Naive thymus-derived CD4-positive, alpha-beta T cell (primary cell): ENCODE measurements at places on chromosomes 11 and 22.

GRCh38 chr11:73194593-73194992 is 23.5 kb upstream of the P2RY2 start:
- no peak for DNase-seq

DNA sequence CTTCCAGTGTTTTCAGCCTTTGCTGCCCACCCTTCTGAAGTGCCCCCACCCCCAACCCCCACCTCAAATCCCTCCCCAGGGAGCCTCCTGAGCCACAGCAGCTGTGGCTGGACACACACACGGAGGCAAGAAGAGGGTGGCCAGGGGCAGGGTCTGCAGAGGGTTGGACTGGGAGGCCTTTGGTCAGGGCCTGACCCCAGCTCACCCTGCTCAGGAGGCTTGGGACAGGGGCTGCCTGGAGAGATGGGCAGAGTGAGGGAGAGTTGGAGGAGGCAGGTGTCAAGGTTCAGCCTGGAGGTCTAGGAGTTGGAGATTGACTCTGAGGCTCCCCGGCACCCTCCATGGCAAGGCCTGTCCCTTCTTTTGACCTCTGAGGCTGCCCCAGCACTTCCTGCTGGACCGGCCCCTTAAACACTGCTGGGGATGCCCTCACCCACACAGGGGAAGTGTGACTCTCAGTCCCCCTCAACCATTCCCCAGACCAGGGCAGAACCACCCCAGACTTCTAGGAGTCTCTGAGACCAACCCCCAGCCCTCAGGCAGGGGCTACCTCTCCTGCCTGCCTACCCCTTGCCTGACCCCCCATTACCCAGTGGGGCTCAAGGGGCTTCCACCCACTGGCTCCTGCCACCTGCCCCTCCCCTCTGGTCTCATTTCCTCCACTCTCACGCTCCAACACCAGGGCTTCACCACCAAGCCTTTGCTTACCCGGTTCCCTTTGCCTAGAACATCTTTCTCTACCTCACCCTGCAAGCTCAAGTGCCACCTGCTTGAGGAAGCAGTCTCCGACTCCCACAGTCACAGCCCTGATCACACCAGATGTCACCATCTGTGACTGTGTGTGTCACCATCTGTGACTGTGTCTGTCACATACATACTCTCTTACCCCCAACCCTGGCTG is 8.6 kb downstream of the ARAP1 start:
- no peak for DNase-seq

GRCh38 chr11:2776351-2777061 is 76.7 kb upstream of the KCNQ1OT1 start:
- no peak for DNase-seq

DNA sequence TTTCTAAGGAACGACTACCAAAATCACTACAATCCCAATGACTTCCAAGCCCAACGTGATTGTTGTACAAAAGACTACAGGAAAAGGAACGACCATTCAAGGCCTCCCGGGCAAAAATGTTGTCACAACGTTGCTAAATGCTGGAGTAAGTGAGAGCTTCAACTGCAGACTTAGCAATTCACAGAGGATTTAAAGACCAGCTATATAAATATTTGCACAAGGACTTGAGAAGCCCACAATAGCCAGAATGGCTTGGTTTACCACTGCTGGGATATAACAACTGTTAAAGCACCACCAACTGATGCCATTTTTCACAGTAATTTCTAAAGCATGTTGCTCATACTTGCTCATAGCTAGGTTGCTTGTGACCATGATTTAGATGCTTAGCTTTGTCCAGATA is 78.3 kb downstream of the EMSY start:
- no peak for DNase-seq

DNA sequence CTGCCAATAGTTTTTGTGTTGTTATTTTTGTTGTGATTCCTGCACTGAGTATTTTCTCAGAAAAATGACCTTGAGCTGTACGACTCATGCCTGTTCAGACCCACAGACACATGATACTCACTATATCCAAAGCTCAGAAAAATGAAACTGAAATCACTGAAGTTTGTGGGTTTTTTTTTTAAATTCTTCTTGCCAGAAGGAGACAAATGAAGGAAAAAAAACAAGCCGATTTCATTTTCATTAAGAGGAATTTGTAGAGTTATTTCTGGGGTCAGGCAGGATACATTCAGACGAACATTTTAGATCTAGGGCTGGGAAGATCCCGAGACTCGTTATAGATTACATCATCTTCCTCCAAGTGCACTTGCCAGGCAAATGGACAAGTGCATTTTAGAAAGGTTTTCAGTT is 60.4 kb downstream of the BMAL1 start:
- no peak for DNase-seq

DNA sequence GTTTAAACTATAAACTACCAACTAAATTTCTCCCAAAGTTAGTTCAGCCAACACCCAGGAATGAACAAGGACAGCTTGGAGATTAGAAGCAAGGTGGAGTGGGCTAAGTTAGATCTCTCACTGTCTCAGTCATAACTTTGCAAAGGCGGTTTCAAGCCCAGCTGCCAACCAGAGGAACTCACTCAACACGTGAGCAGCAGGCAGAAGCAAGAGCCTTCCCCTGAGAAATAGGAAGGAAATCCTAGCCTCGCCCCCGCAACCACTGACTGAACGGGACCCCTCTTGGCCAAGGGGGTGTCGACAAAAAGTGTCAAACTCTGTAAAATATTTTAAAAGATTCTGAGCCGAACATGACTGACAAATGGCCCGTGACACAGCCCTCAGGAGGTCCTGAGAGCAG is 4.4 kb upstream of the KRTAP5-9 start:
- DNase-seq, result no peak

DNA sequence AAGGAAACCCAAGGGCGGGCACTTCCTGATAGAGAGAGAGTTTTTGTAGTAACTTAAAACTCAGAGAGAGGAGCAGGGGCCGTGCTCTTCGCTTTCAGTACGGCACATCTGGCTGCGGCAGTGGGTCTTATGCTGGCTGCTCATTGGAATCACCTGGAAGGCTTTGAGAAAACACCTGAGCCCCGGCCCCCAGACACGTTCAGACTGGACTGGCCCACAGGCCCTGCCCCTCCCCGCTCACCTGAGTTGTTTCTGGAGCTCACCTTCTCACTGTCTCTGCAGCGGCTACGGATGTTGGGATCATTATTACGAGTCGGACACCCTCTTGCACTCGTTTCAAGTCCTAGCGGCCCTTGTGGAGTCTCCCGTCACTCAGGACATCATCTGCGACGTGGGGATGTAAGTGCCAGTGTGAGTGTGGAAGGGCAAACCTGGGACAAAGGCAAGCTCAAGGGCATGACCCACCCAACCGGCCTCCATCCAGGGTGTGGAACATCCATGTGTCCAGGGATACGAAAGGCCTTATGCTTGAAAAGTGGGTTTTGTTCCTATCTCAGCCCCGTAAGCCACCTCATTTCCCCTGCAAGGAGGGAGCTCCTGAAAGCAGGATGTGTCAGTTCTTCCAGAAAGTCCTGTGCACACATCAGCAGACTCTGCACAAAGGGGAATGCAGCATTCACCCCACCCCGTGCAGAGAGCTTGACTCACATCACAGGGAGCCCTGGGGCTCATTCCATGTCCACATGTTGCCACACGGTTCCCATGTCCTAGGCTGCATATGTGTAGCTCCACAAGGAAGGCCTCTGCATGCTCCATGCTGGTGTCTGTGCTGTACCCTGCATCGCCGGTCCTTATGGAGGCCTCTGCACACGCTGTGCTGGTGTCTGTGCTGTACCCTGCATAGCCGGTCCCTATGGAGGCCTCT is 5.4 kb downstream of the NADSYN1 start:
- no peak for DNase-seq

- DNase-seq, result no peak
Measured at GRCh38 chr11:120590472-120590871, 78.9 kb downstream of the GRIK4 start.

GRCh38 chr22:22556995-22557925 is 1.8 kb downstream of the PRAME start:
- no peak for DNase-seq

DNA sequence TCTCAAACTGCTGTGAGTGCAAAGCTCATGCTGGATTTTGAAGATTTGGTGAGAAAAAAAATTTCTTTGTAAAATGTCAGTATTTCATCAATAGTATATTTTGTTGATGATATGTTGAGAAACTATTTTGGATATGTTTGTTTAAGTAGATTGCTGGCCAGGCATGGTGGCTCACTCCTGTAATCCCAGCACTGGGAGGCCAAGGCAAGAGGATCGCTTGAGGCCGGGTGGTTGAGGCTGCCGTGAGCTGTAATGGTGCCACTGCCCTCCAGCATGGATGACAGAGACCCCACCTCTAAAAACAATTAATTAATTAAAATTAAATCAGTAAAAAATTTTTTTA is 6.9 kb upstream of the IFITM3 start:
- no peak for DNase-seq

GRCh38 chr11:19173004-19173689 is 28.6 kb downstream of the CSRP3 start:
- DNase-seq, result no peak

GRCh38 chr11:81255895-81256294 is 1477.8 kb downstream of the FAM181B start:
- DNase-seq, result no peak

- DNase-seq, result peak; percentile 22
Measured at GRCh38 chr22:50691521-50691920, 18.9 kb downstream of the SHANK3 start.

GRCh38 chr11:119924017-119924416 is 195.0 kb upstream of the NECTIN1 start:
- DNase-seq, result no peak

DNA sequence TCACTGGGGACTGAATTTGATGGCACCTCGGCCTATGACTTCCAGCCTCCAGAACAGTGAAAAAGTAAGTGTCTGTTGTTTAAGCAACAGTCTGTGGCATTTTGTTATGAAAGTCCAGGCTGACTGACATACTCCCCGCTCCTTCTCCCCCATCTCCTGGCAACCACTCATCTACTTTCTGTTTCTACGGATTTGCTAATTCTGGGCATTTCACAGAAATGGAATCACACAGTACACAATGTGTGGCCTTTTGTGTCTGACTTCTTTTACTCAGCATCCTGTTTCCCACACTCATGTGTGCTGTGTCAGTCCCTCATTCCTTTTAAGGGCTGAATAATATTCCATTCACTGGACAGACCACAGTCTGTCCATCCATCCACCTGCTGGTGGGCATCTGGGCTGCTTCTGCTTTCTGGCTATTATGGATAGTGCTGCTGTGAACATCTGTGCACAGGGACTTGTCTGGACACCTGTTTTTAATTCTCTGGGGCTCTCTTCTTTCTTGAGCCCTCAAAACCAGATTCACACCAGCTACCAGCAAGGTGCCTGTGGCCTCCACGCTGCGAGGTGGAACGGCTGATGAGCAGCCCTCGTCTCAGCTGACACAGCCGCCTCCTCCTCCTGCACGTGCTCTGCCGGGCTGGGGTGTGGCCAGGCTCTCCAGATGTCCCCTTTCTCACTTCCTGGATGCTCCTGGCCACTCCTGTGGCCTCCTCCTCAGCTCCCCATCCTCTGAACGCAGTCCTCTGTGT is 333.1 kb downstream of the CTTN start:
- no peak for DNase-seq

DNA sequence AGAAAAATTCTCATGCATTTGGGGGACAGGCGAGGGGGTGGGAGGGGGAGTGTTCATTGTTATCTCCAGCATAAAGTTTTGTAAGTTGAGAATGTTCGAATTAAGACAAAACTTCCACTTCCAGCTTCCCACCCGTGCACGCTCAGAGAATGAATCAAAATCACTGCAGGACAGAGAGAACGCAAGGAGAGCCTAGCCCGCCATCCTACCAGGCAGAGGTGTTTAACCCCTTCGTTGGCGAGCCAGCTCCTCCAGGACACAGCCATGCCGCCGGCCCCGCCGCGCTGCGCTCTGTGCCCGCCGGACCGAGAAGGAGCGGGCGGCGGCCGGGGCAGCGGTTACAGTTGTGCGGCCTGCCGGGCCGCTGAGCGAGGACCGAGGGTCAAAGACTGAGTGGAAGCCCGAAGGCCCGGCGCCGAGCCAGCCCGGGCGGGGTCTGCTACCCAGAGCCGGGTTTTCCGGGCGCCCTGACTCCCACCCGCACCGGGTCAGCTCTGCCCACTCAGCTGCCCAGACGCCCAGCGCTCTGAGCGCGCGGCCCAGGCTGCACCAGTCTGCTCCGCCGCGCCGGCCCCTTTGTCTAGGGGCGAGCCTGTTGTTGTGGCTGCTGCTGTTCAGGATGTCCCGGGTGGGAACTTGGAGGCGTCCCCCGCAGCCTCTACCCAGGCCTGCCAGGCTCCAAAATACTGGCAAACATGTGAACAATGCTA is at the start of gene NOX4:
Gene NOX4, minus strand, starts transcription at position 395 of the 710 bp plus-strand sequence. Its CDS starts 129 bp downstream, at position 266.
- DNase-seq, result no peak

GRCh38 chr22:21698430-21699329 is 32.9 kb downstream of the PPIL2 start:
- no peak for DNase-seq

- no peak for DNase-seq
Measured at GRCh38 chr11:130732476-130732875, 183.8 kb downstream of the SNX19 start.

- no peak for DNase-seq
Measured at GRCh38 chr11:65278356-65278755, 16.6 kb downstream of the POLA2 start.

DNA sequence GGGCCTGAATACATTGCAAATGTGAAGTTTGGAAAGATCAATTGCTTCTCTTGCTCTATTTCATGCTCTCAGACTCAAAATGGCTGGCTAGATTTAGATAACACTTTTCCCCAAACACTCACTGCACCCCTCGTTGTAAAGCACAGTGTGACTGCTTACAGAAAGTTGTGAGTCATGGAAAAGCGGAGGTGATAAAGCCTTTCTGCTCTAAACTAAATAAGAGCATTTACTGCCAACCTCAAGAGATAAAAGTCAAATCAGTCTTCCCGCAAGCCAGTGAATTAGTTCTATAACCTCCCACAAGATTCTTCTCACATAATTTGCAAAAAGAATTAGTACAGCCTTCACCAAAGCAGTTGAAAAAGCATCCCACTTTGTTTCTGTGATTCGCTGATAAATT is 168.7 kb downstream of the WT1 start:
- DNase-seq, result no peak

DNA sequence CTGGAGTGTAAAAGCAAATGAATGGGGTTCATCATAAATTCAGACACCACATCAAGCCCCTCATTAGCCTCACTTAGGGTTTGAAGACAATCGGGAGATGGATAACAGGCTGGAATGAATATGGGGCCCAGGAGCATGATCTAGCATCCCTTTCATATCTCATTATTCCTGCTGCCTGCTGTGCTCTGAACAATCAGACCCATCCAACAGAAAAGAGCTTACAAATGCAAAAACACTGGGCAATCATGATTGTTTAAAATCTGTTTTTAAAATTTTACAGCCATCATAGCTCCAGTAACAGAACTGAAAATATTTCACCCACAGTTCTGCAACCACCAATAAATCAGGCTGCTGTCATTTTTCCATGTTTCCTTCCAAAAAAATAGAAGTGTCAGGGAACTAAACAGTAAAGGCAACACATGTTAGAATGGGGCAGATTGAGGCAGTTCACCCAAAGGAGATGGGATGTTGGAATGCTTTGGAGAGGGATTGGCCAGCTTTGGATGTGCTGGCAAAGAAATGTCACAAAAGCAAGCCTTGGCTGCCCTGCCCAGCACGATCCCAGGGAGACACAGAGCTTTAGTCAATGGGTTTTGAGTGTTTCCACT is 47.8 kb upstream of the BMAL1 start:
- no peak for DNase-seq

GRCh38 chr11:92976681-92977080 is 7.2 kb downstream of the MTNR1B start:
- DNase-seq, result no peak
